ENCODE measurements at places on chromosomes 12 and 14. TPM values are rescaled to one million over a fixed set of nuclear protein-coding genes. Genes with fewer than 3 reads are reported as not detected.

- peak overlapping the region; percentile 55 for H3K27ac ChIP-seq
- peaks cover 6% of the 10 kb centered on the region for H3K36me3 ChIP-seq
- H3K27me3 ChIP-seq, result peaks cover 18% of the 10 kb centered on the region
Measured at GRCh38 chr12:191541-191940, 22.4 kb downstream of the SLC6A12 start.

DNA sequence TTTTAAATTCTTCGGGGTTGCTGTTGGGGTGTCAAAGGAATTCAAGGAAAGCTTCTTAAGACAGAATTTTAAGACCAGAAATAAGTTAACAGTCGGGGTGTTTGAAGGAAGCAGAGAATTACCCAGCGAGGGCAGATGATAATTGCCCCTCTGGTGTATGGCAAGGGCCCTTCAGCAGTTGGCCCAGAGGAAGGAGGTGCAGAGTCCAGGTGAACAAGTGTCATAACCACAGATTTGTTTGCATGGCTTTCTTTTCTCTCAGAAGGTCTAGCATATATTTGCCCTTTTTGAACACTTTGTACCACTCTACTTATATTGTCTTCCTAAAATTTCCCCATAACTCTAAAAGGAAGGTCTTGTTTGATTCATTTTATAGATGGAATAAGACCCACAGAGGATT is 1.8 kb downstream of the PDE6H start:
- DNase-seq, result no peak
- H3K27ac ChIP-seq, result no peak overlapping the region
- no peaks in the 10 kb centered on the region for H3K4me1 ChIP-seq

GRCh38 chr14:51849097-51849496 is 11.3 kb upstream of the GNG2 start:
- DNase-seq, result no peak
- no peak overlapping the region for H3K4me3 ChIP-seq
- H3K4me1 ChIP-seq, result peaks cover 14% of the 10 kb centered on the region
- H3K27ac ChIP-seq, result no peak overlapping the region

Gene SMIM41
- total RNA-seq, result 0.88 TPM

Gene CCDC184
- 36.2 TPM for total RNA-seq

DNA sequence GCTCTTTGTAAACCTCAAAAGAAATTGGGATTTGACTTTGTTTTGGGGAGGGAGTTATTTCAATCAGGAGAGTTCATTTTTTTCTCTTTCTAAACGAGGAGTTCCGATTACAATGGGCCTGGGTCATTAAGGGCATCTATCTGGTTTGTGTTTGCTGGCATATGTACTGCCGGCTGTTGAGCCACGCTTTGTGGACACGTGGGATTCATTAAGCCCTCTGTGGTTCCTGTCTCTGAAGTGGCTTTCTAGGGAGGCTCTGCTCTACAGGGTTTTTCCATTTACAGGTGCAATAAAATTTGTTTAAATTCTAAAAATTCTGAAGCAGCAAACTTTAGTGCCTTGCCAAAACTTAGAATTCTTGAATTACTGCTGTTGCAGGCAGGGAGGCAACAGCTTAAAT is 57.9 kb downstream of the GNS start:
- H3K4me3 ChIP-seq, result no peak overlapping the region
- no peak for DNase-seq
- H3K27me3 ChIP-seq, result no peaks in the 10 kb centered on the region
- H3K36me3 ChIP-seq, result no peaks in the 10 kb centered on the region
- peak overlapping the region; percentile 35 for H3K27ac ChIP-seq

Gene VIPAS39
- total RNA-seq, result 31.6 TPM

GRCh38 chr14:64549791-64550620 is at the start of gene PPP1R36:
Gene PPP1R36, plus strand, starts transcription at chr14:64549961. Its CDS starts 37 bp downstream, at chr14:64549998.
- H3K27ac ChIP-seq, result peak within 1 kb of the TSS; percentile 96
- H3K36me3 ChIP-seq, result no peaks in the 10 kb centered on the region
- peak within 1 kb of the TSS; percentile 98 for H3K4me3 ChIP-seq
- DNase-seq, result peak; percentile 64
- H3K27me3 ChIP-seq, result peaks cover 8% of the 10 kb centered on the region

GRCh38 chr14:83255727-83256090 is 1722.1 kb upstream of the SEL1L start:
- no peaks in the 10 kb centered on the region for H3K36me3 ChIP-seq
- no peak overlapping the region for H3K27ac ChIP-seq
- peaks cover 6% of the 10 kb centered on the region for H3K4me1 ChIP-seq
- no peak for DNase-seq
- no peak overlapping the region for H3K4me3 ChIP-seq
- H3K27me3 ChIP-seq, result no peaks in the 10 kb centered on the region

Gene RD3L
- total RNA-seq, result not detected

Gene CD163
- 20.6 TPM for total RNA-seq

GRCh38 chr12:49160399-49160798 is 28.5 kb downstream of the TUBA1A start:
- no peaks in the 10 kb centered on the region for H3K4me1 ChIP-seq
- H3K27ac ChIP-seq, result no peak overlapping the region
- DNase-seq, result no peak
- H3K36me3 ChIP-seq, result no peaks in the 10 kb centered on the region
- no peak overlapping the region for H3K4me3 ChIP-seq

Gene BICDL1
- total RNA-seq, result 56.4 TPM

Gene GALNT9
- total RNA-seq, result 13.7 TPM

- peaks cover 16% of the 10 kb centered on the region for H3K4me1 ChIP-seq
- peaks cover 12% of the 10 kb centered on the region for H3K27me3 ChIP-seq
- no peak overlapping the region for H3K4me3 ChIP-seq
- no peaks in the 10 kb centered on the region for H3K36me3 ChIP-seq
Measured at GRCh38 chr12:131131808-131132117, 178.1 kb downstream of the ADGRD1 start.

GRCh38 chr14:72653026-72653425 is 240.9 kb downstream of the DPF3 start:
- DNase-seq, result no peak
- no peaks in the 10 kb centered on the region for H3K4me1 ChIP-seq
- peaks cover 1% of the 10 kb centered on the region for H3K27me3 ChIP-seq
- no peak overlapping the region for H3K27ac ChIP-seq
- H3K36me3 ChIP-seq, result no peaks in the 10 kb centered on the region

GRCh38 chr12:22268973-22269372 is 65.5 kb downstream of the ST8SIA1 start:
- H3K4me3 ChIP-seq, result no peak overlapping the region
- no peak overlapping the region for H3K27ac ChIP-seq
- no peak for DNase-seq
- no peaks in the 10 kb centered on the region for H3K36me3 ChIP-seq
- H3K27me3 ChIP-seq, result peaks cover 2% of the 10 kb centered on the region

DNA sequence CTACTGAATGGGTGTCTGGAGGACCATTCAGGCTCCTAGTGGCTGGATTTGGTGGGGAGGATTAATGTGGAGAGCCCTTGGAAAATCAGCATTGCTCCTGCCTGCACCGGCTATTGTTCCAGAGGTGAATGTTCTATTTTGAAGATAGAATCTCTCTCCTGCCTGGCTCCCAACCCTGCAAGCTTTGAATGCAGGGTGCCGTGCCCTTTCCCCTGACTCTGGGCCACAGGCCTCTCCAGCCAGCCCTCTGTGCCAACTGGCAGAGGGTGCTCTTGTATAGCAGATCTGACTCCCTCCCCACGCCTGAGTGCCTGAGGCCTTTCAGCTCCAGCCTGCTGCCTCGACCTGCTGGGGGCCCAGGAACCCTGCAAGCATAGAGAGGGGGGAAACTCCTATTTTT is 106.8 kb downstream of the TMEM260 start:
- H3K27me3 ChIP-seq, result no peaks in the 10 kb centered on the region
- DNase-seq, result peak; percentile 37
- H3K36me3 ChIP-seq, result no peaks in the 10 kb centered on the region
- H3K27ac ChIP-seq, result no peak overlapping the region

- H3K27ac ChIP-seq, result no peak overlapping the region
- peaks cover 4% of the 10 kb centered on the region for H3K36me3 ChIP-seq
- DNase-seq, result no peak
- no peaks in the 10 kb centered on the region for H3K4me1 ChIP-seq
- H3K4me3 ChIP-seq, result no peak overlapping the region
- H3K27me3 ChIP-seq, result peaks cover 2% of the 10 kb centered on the region
Measured at GRCh38 chr14:52391881-52392615, 77.9 kb downstream of the PTGER2 start.

DNA sequence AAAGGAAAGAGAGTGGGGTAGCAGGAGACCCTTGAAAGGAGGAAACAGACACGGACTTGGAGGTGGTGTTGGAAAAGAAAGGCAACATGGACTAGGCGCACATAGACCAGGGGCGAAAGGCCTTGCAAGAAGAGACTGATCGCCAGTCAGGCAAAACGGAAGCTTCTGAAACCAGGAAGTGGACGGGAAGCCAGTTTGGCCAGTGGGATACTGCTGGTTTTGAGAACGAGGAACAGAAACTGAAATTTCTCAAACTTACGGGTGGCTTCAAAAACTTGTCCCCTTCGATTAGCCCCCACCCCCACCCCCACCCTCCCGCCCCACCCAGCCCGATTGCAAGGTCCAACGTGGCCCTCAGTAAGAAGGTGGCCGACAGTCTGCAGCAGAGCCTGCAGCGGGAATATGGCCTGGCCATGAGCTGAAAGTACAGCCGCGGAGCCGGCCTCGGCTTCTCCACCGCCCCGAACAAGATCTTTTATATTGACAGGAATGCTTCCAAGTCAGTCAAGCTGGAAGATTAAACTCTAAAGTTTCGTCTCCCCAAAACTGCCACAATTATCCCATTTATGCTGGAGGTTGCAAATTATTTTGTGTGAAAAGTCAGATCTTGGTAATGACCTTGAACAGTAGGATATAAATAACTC is 364.7 kb downstream of the BCAT1 start:
- H3K4me1 ChIP-seq, result no peaks in the 10 kb centered on the region
- no peak for DNase-seq
- H3K27me3 ChIP-seq, result no peaks in the 10 kb centered on the region
- H3K4me3 ChIP-seq, result no peak overlapping the region
- no peak overlapping the region for H3K27ac ChIP-seq

Measured in glutamatergic neuron (in vitro differentiated cells).